ENCODE measurements at places on chromosomes 3 and 15.

DNA sequence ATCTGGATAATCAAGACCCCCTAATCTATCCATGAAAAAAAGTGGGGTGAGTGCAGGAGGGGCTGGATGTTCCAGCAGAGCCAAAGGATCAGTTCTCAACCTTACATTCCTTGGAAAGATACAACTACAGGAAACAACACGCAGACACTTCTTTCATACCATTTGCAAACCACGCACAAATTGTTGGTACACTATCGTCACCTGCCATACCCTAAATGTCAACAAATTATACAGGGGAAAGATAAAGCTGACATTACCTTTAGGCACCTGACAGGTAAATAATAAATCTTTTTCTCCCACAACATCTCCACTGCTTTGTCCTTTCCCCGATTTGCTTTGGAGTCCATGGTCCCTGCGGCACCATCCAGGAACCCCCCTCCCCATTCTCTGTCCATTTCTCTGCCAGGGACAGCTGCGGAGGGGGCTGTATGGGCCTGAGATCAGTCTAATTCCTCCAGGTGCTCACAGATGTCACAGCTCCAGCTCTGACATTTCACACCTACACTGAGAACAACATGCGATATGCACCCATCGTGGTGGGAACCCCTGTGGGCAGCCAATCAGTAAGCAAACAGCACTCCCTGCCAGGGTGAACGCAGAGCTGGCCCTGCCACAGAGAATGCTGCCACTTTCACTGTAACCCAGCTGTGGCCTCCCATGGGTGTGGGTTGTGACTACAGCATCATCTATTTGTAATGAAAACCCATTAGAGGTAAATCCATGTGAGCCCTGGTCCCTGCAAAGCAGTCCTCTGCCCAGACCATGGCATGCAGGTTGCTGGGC, 37.7 kb upstream of the BCL2L10 start:
- no peak for DNase-seq

DNA sequence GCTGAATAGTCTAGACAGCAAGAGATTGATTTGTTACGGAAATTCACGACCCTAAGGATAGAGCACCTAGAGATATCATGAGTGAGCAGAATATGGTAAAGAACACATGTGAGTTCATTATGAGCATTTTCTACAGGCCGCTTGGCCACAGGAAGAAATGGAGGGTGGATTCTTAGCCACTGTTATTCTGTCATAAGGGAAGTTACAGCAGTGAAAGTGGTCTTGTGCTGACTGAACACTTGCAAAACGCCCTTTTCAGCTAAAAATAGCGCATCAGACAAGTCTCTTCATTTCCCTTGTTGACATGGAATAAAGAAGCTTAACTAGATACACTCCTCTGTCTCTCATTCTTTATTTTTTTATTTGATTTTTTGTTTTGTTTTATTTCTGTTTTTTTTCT, 19.8 kb downstream of the DGKG start:
- DNase-seq = no peak

DNA sequence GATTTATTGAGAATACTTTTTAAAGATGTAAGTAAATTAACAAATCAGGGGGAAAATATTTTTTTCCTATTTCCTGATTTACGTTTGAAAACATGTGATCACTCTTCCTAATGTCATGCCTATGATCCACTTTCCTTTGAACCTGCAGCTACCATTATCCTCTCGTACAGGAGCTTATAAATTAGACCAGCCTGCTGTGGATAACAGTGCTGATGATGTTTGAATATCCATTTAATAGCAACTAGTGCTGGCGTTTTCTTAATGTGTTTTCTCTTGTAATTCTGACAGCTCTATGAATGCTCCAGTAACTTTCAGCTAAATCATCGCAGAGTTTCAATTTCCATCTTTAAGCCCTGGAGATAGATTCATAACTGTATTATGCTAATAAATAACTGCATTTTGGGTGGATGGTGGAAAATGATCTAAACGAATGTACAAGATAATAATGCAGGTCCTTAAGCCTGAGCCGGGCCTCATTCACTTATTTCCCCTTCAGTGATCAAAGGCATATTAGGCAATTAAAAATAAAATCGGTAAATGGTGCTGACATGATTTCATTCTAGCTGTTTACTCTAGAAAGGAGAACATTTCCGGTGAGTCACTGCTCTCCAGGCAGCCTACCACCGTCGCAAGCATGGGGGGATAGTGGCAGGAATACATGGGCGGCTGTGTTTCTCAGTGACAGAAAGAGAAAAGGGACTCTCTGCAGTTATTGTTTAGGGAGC, 58.5 kb upstream of the SLC24A5 start:
- DNase-seq = no peak

- DNase-seq = no peak
These were observed 211.5 kb downstream of the NFKBIZ start for GRCh38 chr3:102060814-102061213.

DNA sequence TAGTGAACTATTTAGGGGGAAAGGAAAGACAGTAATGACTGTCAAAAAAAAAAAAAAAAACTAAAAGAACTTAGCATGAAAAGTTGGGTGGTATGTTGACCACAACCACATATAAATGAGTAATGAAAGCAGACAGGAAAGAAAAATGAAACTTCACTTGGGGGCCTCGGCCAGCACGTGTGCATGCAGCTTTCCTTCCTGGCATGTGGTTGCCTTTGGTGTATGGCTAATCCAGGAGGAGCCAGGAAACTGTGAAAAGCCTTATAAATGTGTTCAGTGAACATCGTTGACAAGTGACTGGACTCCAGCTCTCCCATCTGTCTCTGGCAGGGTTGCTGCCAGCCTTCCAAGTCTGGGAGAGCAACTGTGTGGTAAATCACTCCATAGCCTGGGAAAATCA, 195.1 kb downstream of the DTWD1 start:
- DNase-seq = no peak

DNA sequence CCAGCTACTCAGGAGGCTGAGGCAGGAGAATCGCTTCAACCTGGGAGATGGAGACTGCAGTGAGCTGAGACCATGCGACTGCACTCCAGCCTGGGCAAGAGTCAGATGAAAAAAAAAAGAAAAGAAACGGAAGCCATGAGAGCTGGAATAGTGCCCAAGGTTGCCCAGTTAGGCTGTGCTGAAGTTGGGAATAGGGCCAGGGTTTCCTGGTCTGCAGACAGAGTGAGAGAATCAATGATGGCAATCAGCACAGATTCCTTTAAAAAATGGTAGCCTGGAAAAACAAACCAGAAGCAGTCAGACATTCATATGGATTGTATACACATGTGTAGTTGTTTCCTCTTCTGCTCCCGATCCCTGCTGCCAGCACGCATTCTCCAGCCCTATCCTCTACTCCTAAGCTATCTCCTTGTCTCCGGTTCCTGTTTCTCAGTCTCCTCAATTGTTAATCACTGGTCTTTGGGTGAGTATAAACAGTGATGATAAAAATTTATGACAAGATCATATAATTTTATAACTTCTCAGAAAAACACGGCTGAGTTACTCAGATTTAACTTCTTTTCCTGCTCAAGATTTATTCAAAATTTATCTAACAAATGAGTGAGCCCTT, 316.2 kb upstream of the UMPS start:
- no peak for DNase-seq

GRCh38 chr15:55088207-55088606, 108.5 kb downstream of the RSL24D1 start:
- no peak for DNase-seq

DNA sequence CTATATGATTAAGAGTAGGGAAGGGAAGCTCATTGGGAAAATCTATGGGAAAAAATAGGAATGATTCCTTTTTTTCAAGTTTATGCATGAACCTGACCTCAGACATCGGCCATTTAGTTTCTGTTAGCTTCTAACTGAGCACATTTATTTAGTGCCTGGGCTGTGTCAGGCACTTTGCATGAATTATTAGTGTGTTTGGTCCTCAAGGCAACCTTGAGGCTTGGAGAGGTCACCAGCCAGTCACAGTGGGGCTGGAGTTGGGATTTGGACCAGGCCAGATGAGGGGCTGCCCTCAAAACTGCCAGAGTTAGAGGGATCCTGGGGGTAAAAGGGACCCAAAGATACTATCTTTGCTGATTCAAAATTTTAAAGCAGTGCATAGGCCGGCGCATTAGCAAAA, 8.1 kb downstream of the SIAH2 start:
- DNase-seq = no peak

DNA sequence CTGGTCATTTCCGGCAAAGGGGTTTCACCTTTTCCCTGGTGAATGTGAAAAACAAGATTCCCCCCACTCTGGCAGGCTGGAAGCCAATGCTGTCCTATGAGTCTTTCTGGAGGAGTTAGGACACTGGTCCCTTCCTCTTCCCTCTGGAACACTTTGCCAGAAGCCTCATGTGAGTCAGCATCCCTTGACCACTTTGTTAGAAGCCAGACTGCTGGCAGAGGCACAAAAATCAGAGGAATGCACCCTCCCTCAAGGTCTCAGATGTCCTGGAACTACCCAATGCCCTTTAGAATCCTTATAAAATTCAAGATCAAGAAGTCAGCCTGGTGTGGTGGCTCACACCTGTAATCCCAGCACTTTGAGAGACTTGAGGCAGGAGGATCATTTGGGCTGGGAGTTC, 26.6 kb downstream of the ITGB5 start:
- DNase-seq = no peak

GRCh38 chr3:184832044-184832443, 20.1 kb downstream of the VPS8 start:
- no peak for DNase-seq

DNA sequence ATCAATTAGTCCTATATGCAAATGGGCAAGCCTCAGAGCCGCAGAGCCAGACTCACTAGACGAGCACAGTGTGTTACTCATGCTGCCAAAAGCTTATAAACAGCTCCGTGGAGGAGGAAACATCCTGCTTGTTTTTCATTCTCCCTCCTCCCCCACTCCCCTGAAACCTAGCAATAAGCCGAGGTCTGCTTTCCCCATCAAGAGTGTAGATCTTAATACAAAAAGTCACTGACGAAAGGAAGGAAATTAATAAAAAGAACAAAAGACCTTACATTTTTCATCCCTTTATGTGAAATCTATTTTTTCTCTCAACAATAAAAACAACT, 88.5 kb downstream of the XXYLT1 start:
- no peak for DNase-seq

GRCh38 chr3:66484106-66484844, 16.5 kb downstream of the LRIG1 start:
- no peak for DNase-seq

- no peak for DNase-seq
These were observed 26.4 kb upstream of the ATP8B4 start for GRCh38 chr15:50145451-50145872.

GRCh38 chr3:135218304-135218703, 423.2 kb downstream of the EPHB1 start:
- no peak for DNase-seq

DNA sequence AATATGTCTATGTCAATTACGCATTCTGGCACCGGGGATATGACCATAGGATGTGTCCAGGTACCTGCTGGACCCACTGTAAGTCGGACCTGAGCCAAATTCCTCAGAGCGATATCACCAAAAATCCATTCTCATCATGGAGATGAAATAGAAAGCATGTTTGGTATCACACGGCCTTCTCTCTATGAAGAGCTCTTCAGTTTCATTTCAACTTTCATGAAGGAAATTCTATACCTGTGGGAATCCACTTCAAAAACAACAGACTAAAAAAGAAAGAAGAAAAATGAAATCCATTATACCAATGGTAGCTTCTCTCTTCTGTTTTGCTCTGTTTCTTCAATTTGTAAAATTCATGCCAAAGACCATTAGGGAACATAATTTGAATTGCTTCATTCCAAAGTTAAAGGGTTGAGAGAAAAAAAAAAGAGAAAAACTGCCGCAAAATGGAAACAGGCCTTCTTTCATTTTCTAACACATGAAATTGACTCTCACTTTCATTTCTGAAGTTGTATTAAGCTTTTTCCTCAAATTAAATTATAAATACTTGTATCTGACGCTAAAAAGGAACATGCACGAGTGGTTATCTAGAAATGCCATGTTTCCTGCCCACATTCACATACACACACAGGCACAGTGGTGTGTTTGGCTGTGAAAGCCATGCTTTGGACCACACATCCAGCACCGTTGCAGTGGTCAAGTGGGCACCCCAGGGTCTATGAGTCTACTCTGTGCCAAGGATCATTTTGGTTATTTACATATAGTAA, 46.9 kb upstream of the DIPK2A start:
- no peak for DNase-seq

- DNase-seq = peak; percentile 60
These were observed 40.1 kb downstream of the CDCP1 start for GRCh38 chr3:45105855-45106671.

DNA sequence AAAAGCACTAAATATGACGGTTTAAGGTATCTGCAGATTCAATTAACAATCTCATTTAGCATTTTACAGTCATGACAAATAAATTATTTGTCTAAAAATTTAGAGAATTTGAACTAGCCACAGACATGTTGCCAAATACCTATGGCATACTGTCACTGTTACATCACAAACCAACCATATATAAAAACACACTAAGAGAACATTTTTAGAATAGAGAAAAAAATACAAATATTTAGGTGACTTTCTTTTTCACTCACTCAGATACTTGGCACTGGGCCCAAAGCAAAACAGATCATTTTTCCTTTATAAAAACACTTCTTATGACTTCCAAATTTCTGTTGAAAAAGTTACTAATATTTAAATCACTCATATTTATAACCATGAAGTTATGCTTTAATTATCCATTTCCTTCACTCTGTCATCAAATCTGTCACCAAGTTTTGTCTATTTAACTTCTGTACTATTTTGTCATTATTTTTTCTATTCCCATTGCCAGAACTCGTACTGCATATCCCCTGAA, 644.7 kb downstream of the OTOL1 start:
- no peak for DNase-seq
